Lung (tissue), 17 donors: ENCODE measurements at places on chromosomes 1 and 21. TPM values are rescaled to one million over a fixed set of nuclear protein-coding genes. Genes with fewer than 3 reads are reported as not detected.
A peak's percentile ranks its signal among the peaks of the same experiment; 100 is the strongest.

- peak; percentile 89 for DNase-seq
These were observed 20.8 kb downstream of the NAV1 start for GRCh38 chr1:201559679-201560162.

GRCh38 chr1:43565600-43566360 is 35.1 kb downstream of the PTPRF start:
- peak; percentile 74 for DNase-seq

Gene RGS4
- 0.43 TPM for total RNA-seq

Gene IL10
- 2.4 TPM for total RNA-seq
